Stimulated activated CD4-positive, alpha-beta T cell treated with anti-CD3 and anti-CD28 coated beads, Interleukin-4, amount 100 ng/mL, for 1 hour (primary cell): ENCODE measurements at places on chromosomes 7 and 10.

GRCh38 chr7:27835376-27835775 lies 95.4 kb downstream of the TAX1BP1 start:
- no peak for DNase-seq

DNA sequence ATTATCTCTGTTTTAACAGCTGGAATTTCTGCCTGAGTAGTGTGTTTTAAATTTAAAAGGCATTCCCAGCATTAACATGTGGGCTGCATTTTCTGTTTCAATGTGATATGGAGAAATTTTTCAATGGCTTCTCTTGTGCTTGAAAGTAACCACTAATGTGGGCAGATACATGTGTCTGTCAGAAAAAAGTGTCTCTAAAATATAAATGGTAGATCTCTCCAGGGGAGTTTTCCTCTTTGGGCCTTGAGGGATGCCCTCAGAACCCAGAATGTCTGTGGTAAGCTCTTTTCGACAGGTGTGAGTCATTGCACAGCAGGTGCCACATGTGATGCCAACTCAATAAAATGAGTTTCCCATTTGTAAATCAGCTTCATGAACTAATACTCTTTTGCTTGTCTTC lies 221.1 kb downstream of the SEMA3E start:
- no peak for DNase-seq

- DNase-seq, result no peak
These were observed 140.9 kb downstream of the PARD3 start for GRCh38 chr10:34674176-34674575.

- DNase-seq, result no peak
These were observed 37.3 kb downstream of the BNIP3 start for GRCh38 chr10:131944412-131944811.

DNA sequence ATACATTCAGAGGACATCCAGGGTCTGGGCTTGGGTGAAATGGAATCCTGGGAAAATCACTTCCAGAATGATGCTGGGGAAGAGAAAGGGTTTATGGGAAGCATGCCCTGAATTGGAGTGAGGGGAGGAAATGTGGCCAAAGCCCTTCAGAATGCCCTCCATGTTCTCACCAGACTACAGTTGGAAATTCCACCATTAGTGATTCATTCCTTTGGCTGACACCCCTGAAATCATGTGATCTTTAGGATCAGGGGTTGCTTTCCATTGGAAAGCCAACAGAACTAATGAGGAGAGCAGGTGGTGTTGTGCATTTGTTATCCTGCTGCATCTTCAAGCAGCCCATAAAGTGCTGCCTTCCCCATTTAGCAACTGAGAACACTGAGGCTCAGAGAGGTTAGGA lies 20.8 kb upstream of the RADIL start:
- no peak for DNase-seq

DNA sequence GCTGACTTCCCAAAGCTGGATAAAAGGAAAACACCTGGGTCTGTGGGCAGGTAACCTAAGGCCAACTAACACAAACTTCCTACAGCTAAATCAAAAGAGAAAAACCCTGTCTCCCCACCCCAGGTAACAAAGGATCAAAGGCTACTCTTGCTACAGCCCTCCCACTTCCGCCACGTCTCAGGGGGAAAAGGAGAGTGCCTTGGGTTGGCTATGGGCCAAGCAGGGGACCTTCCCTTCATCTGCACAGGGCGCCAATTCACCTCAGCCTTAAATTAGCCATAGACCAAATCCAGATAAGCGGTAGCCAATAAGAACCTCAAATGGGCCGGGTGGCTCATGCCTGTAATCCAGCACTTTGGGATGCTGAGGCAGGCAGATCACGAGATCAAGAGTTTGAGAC lies 69.1 kb upstream of the LANCL2 start:
- DNase-seq, result no peak

DNA sequence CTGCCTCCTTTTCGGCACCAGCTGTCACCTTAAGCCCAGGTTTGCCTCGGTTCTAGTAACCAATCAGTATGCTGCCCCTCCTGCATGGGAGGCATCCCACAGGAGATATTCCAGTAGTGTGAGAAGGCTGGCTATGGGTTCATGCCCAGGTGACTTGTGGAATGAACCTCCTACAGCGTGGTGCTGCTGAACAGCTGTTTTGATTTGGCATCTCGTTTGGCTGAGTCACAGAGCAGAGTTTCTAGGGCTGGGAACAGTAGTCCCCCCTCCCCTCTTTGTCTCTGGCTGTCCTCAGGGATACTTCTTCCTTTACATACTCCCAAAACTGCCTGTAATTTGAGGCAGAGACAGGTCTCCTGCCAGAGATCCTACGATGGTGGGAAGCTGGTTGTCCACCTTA lies 16.1 kb downstream of the R3HCC1L start:
- no peak for DNase-seq

DNA sequence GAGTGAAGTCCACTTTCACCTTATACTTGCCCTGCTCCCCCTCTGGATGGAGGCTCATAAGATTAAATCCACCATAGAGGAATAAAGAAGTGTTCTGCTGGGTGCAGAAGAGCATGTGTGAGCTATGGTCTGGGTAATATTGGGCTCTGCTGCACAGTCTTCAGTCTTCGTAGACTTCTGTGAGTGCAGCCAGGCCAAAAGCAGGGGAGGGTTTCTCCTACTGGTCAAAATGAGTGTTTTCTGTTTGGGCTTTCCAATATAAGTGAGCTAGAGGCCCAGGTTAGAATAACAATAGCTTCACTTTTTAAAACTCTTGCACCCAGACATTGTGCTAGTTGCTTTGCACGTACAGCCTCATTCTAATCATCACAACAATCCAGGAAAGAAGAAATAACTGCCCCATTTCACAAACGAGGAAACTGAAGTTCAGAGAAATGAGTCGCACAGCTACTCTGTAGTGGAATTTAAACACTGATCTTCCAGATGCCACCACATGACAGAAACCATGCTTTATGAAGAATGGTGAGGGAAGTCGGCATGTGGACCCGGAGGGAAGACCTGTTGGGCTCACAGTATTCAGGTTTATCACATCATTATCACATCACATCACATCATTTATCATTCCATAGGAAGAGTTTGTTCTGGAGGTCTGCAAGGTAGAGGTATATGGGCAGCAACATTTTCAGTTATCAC lies 23.8 kb upstream of the MSMB start:
- DNase-seq, result no peak

DNA sequence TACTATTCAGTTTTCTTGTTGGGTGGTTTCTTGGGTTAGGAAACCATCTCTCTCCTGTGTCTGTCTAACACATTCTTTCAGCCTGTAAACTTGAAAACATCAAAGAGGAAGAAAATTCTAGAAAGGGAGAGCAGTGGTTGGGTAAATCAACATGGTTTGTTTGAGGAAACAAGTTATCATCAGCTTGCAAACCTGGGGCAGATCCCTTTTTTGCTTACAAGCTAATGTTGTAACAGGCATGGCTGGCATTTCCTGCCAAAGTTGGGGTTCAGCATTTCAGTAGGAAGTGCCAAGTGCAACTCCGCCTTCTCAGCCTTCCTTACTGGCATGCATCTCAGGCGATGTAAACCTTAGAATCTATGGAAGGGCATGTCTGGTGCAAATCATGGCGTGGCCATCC lies 112.6 kb downstream of the EEPD1 start:
- DNase-seq, result no peak

GRCh38 chr7:92872701-92873100 lies 36.3 kb upstream of the CDK6 start:
- DNase-seq, result no peak

DNA sequence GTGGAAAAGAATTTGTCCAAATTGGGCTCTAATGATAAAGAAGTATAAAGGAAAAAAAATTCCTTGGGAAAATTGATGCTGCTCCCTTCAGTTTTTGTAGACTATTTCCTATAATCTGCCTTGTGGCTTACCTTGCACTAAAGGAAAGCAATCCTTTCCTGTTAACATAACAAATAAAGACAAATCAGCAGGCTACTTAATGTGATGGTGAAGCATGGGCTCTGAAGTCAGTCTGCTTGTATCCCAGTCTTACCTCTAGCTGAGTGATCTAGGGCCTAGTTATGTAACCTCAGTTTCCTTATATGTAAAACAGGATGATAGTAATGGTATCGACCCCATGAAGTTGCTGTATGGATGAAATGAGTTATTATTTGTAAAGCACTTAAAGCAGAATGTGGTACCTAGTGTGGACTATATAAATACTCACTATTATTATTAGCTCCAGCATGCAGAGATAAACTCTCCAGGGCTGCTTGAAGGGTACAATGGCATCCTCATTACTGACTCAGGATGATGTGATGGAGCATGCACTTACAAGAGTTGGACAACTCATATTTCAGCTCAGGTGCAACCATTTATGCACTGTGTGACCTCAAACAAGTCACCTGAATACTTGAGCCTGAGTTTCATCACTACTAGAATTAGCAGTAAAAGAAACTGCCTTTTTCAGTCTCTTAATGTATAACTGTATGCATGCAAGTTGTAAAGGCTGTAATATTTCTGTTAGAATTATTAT lies 156.1 kb downstream of the DKK1 start:
- no peak for DNase-seq

- DNase-seq, result no peak
These were observed 69.4 kb downstream of the SAMD9 start for GRCh38 chr7:93048136-93048930.

GRCh38 chr7:106419455-106420182 lies 134.8 kb upstream of the NAMPT start:
- DNase-seq, result no peak

DNA sequence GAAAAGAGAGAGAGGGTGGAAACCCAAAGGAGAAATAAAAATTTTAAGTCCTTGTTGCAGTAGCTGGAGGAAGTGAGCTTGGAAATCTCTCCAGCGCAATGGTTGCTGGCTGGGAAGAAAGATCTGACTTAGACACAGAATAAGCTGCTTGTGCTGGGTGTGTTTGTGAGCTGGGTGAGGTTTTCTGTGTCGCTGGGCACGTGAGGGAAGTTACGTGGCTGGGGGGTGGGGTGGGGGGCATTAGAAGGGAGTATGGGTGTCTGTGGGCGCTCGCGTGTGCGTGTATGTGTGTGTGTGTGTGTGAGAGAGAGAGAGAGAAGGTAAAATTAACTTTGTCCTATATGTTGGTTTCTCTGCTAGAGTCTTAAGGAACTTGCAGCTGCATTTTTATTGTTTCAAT lies 11.6 kb downstream of the TCF7L2 start:
- no peak for DNase-seq

- no peak for DNase-seq
These were observed 54.0 kb downstream of the LAMB4 start for GRCh38 chr7:108076156-108076555.

- DNase-seq, result no peak
These were observed 19.6 kb downstream of the FRMPD2 start for GRCh38 chr10:48254750-48255512.

- DNase-seq, result no peak
These were observed 11.2 kb upstream of the OPALIN start for GRCh38 chr10:96369890-96370583.

- DNase-seq, result no peak
These were observed 135.1 kb upstream of the ZWINT start for GRCh38 chr10:56496186-56496486.

DNA sequence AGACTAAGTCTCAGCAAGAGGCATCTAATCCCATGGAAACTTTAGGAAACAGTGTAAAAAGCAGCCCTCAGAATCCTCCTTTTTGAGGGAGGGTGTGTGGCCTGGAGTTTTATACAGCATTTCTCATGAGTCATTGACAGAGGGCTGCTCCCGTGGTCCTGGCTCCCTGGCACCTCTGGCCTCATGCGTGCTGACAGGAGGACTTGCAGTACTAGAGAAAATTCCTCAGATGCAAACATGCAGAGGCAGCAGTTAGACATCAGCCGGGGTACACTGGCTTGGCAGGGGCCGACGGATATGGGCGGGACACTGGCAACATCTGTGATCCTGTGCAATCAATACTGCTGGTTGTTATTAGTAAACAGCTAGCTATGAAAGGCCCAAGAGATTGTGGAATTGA lies 925.1 kb upstream of the CELF2 start:
- no peak for DNase-seq

DNA sequence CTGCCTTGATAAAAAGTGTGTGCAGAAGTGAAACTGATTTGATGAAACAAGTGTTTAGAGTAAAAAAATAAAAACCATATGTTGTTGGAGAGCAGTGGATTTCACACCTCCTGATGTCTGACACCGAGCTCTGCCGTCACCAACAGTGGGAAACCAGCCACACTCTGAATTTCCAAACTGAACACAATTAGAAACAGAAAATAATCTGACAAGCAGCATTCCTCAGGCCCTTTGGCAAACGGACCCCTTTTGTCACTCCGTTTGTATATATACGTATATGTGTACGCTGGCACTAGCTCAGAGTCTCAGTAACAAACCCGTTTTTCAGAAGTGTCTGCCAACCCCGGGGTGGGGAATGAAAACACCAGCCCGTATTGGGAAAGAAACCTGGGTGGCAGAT lies 32.4 kb downstream of the TACC2 start:
- DNase-seq, result no peak

GRCh38 chr7:95725205-95725604 lies 47.1 kb upstream of the DYNC1I1 start:
- no peak for DNase-seq

DNA sequence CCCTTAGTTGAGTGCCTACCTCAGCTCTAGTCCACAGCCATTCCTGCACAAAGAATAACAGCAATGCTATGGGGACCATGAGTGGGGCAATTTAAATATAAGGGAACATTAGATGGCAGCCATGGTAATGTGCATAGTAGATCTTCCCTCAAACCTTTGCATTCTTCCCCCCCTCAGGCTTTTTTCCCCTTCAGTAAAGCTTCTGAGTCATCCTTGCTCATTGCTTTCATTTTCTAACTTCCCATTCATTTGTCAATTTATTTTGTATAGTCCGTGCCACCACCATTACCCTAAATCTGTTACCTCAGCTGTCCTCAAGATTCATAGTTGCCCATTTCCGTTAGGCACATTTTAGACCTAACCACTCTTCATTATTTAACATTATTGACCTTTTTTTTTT lies 10.7 kb downstream of the HECTD2 start:
- no peak for DNase-seq

- DNase-seq, result no peak
These were observed 347.8 kb downstream of the ETV1 start for GRCh38 chr7:13641714-13642113.

- DNase-seq, result no peak
These were observed 117.0 kb upstream of the RET start for GRCh38 chr10:42959833-42960232.

GRCh38 chr10:48805411-48805810 lies 120.7 kb downstream of the WDFY4 start:
- no peak for DNase-seq

GRCh38 chr10:5434017-5434753 lies 21.8 kb downstream of the NET1 start:
- no peak for DNase-seq

DNA sequence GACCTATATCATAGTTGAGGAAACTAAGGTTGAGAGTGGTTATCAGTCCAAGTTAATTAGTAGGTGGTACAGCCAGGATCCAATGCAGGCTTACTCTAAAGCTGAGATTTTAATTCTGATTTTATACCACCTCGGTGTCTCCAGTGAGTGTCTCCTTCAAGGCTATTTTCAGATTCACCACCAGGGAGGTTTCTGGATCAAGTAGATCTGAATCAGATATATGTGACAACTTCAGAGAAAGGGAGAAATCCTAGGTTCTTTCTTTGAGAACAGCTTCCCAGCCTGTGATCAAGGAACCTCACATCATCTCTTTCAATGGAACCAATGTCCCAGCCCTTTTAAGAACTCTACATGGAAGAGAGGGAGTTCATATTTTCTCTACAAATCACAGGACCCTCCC lies 429.2 kb downstream of the SORCS3 start:
- DNase-seq, result no peak
